Non-pigmented ciliary epithelial cell (primary cell): ENCODE measurements at places on chromosomes 7 and 10.

GRCh38 chr7:105787793-105788192 lies 88.6 kb downstream of the ATXN7L1 start:
- no peak for DNase-seq

GRCh38 chr10:52387744-52388143 lies 73.7 kb downstream of the DKK1 start:
- no peak for DNase-seq

GRCh38 chr7:120395526-120396019 lies 122.6 kb downstream of the KCND2 start:
- DNase-seq, result no peak

- DNase-seq, result no peak
Measured at GRCh38 chr7:153935095-153935494, 117.1 kb upstream of the DPP6 start.

- no peak for DNase-seq
Measured at GRCh38 chr7:36881233-36881874, 157.1 kb upstream of the AOAH start.

- DNase-seq, result no peak
Measured at GRCh38 chr7:50475340-50475739, 25.2 kb upstream of the FIGNL1 start.

GRCh38 chr7:53776323-53776722 lies 740.9 kb downstream of the POM121L12 start:
- no peak for DNase-seq

GRCh38 chr10:49010295-49010694 lies 70.7 kb upstream of the LRRC18 start:
- no peak for DNase-seq

DNA sequence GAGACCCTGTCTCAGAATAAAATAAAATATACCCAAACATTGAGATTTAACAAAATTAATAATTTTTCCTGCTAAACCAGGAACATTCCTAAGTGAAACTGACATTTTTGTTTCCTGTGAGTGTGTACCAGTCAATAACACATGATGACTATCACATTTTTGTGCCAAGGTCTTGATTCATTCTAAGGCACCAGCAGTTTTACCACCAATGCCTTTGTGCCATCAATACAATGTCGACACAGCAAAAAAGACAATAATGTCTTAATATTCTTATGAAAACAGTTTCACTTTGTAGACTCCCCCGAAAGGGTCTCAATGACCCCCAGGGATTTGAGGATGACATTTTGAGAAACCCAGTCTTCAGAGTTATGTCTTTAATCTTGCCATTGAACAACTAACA lies 7.2 kb upstream of the CADPS2 start:
- DNase-seq, result no peak

DNA sequence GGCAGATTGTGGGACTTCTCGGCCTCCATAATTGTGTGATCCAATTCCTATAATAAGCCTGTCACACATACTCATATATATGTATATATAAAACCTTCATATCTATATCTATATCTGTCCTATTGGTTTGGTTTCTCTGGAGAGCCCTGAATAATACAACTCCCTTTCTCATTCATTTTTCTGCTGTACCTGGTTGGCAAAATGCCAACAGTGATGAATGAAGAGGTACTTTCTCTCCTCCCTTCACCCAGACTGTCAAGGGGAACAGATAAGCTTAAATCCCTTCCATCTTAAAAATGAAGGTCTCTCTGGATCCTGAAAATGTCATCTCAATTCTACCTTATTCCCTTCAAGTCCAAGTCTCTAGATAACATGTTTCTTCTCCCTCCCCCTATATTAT lies 60.3 kb upstream of the FOXP2 start:
- no peak for DNase-seq

- no peak for DNase-seq
Measured at GRCh38 chr7:46607176-46607575, 686.1 kb upstream of the IGFBP3 start.

DNA sequence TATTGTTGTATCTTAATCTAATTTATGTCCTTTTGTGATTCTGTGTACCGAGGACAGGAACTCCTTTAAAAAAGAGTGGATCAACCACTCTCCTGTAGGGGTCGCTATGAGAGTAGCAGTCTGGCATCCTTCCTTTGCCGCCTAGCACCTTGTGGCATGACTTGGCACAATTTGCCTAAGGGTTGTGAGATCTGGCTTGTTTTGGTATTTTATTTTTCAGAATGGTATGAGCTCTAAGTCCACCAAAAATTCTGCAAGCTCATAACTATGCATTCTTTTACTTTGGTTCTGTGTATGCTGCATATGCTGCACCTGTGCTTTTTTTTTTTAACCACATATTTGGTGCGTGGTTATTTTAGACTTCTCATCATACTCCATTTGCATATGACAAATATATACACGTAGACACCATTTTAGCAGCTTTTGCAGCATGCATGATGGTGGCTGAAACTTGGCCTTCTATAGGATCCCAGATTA lies 112.8 kb downstream of the CDK14 start:
- no peak for DNase-seq
